Activated CD4-positive, alpha-beta T cell treated with anti-CD3 and anti-CD28 coated beads, Interleukin-2, amount 10 ng/mL, durations not matched to agents 7 days and 5 days (primary cell): ENCODE measurements at places on chromosomes 2 and 18. TPM values are rescaled to one million over a fixed set of nuclear protein-coding genes. Genes with fewer than 3 reads are reported as not detected.

PMS1 gene
- total RNA-seq = 26.7 TPM

DNA sequence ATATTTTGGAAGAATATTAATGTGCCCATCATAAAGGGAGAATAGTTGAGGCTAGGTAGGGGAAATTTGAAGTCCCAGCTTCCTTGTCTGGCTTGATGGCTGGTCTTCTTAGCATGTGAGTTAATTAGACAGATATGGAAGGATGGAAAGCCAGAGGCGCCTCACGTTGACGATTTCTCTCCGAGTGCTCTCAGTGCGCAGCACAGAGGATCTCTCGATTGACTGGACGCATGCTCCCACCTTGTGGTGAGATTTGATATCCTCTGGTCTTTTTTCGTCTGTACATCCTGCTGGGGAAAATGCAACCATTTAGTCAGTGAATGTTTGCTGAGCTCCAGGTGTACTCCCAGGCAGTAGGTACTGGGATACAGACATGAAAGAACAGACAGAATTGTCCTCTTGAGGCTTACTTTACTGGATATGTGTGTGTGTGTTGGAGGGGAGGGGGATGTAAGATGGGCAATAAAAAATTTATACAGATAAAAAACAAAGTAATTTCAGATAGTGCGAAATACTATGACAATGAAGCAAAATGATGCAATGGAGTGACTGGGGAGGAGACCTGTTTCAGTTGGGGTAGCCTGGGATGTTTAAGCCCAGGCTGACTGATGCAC, 66.9 kb upstream of the ZNG1B start:
- peak; percentile 80 for DNase-seq

THSD7B gene
- total RNA-seq = not detected

DNA sequence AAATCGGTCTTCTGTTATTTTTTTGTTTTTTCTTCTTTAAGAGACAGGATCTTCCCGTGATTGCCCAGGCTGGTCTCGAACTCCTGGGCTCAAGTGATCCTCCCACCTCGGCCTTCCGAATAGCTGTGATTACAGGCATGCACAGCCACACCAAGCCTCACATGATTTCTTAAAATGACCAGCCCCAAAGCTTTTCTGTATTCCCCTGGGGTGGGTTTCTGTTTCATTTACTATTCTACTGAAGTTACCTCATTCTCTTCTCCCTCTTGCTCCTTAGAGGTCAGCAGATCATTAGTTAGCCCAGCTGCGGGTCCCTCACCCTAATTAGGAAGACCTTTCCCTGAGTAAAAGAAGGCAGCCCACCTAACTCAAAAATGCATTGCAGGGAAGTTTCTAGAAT, 27.6 kb downstream of the SLC1A4 start:
- DNase-seq = no peak

- no peak for DNase-seq
Measured at GRCh38 chr2:241211276-241211675, 22.8 kb downstream of the ANO7 start.

GRCh38 chr2:203016716-203017115, 2.0 kb downstream of the NBEAL1 start:
- DNase-seq = no peak

DNA sequence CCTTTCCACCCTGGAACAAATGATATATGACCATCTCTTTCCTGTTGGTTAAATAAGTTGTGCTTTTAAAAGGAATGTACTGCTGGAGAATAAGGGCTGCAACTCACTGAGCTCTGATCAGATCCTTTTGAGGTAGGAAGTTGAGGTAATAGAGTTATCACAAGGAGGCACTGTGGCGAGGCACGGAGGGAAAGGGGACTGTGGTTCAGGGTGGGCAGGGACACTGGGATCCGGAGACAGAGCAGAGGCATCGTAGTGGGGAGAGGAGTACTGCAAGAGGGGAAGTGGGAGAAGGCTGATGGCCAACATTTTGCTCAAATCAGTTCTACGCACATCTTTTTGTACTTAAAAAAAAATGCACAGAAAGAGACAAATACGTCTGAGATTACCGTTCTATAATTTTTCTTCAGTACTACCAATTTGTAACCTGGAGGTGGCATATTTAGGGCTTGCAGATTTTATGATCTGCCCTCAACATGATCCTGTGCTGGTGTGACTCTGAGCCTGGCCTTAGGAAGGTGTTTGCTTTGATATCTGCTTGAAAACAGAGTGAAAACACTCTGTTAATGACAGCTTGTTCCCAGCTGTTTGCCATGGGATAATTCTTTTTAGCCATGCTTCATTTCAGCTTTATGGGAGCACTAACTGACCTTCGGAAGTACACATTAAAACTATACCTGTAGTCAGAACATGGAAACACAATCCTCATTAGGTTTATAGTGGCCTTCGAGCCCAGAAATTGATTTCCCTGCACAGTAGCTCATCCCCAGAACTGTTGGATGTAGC, 168.1 kb downstream of the KCNE4 start:
- no peak for DNase-seq

DNA sequence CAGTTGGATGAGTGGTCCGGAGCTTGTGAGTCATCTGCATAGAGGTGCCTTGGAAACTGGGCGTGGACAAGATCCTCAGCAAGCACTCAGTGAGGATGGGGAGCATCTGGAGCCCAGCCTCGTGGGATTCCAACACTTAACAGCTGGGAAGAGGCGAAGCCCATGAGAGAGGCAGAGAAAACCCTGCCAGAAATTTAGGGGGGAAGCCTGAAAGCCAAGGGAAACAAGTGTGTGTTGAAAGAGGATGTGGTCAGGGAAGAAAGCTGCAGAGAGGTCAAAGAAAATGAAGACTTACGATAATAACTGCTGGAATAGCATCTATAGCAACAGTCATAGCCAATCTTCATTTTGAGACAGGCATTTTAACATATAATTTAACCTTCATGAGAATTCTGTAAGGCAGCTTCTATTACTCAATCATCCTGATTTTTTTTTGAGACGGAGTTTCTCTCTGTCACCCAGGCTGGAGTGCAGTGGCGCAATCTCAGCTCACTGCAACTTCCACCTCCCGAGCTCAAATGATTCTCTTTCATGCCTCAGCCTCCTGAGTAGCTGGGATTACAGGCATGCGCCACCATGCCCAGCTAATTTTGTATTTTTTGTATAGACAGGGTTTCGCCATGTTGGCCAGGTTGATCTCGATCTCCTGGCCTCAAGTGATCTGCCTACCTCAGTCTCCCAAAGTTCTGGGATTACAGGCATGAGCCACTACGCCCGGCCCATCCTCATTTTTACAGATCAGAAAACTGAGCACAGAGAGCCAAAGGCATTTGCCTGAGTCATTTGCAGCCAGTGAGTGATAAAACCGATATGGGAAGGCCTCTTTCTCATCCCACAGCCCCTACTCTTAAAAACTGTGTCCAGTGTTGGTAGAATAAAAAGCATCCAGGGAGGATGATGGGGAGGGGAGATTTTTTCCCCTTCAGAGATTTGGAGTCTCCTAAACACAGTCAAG, 214.4 kb upstream of the EPAS1 start:
- no peak for DNase-seq
